GF-D8 (cell line): ENCODE measurements at places on chromosomes 2 and 18.

GRCh38 chr2:67455219-67456142 lies 58.3 kb downstream of the ETAA1 start:
- no peak for DNase-seq

DNA sequence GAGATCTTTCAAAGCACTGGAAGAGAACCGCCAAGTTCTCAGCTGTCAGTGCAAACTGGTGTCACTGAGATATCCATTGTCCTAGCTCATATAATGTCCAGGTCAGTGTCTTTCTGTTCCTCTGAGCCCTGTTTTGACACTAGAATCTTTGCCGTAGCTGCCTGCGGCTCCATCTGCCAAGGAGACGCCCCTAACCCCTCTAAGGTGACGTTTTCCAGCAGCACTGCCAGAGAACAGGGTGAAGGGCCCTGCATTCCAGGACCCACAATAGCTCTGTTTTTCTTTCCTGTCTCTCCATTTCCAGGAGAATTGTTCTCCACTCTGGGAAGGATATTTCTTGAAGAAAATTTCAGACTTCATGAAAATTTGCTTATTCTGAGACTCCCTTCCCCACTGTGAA lies 181.7 kb upstream of the SLC39A10 start:
- DNase-seq = no peak

DNA sequence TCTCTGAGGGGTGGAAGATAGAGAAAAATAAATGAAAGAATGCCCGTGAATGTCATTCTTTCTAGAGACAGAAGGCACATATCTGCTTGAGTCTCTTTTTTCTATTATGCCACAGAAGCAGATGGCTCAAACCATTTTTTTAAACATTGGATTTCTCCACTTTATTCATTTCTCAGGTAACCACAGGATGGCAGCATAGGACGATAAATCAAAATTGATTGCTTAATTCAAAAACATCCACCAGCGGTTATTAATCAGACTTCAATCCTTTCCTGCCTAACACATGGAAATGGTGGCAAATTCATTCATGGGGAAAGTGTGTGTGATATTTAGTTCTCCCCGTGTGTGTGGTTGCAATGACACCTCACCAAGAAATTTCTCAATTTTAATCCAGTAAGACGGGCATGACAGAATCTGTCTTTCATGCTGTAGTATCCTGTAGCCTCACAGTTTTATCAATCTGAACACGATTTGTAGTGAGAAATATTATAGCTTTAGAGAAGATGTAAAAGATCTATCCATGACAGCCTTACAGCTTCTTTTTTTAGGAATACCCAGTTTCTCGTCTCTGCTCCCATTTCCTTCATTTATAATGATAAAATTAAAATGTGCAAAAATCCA lies 72.2 kb downstream of the DSC3 start:
- no peak for DNase-seq

DNA sequence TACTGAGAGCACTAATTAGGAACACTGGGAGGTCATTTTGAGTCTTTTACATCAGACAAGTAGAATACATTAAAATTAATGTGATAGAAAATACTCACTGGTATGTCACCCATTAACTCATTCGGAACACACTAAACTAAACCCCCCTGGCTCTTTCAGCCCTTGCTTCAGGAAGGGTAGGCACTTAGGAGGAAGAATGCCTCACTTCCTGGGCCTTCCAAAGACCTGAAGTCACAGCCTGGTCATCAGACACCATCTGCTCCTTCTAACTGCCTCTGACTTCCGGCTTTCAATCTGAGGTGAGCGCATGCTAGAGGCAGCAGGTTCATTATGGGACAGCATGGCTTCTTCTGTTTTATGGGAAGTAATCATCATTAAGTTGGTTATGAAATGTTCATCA lies 451.4 kb downstream of the PID1 start:
- no peak for DNase-seq

- no peak for DNase-seq
Observed at GRCh38 chr2:134621939-134622705, 96.7 kb downstream of the TMEM163 start.

GRCh38 chr2:56099963-56100362 lies 83.8 kb upstream of the CCDC85A start:
- no peak for DNase-seq
